B cell (primary cell): ENCODE measurements at places on chromosomes 7 and 10. TPM values are rescaled to one million over a fixed set of nuclear protein-coding genes. Genes with fewer than 3 reads are reported as not detected.

DNA sequence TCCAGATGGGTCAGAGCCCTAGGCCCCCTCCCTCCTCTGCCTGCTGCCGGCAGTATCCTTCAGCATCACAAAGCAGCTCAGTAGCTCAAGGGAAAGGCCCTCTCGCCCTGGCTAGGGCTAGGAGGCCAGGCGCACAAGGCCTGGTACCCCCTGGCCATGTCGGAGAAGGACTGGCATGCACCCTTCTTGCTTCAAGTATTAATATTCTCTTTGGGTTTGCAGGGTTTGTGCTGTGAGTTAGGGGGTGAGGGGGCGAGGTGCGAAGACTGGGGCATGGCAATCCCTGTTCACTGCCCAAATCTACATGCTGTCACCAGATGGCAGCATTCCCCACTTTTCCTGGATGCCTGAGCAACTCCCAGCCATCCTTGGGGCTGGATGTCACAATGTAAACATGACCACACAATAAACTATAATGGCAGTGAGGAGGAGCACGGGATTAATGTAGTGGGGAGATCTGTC, 105.2 kb downstream of the NEURL1 start:
- DNase-seq = peak; percentile 32

The MARVELD1 gene
- total RNA-seq = 0.54 and 0.80 TPM in 2 replicates

DNA sequence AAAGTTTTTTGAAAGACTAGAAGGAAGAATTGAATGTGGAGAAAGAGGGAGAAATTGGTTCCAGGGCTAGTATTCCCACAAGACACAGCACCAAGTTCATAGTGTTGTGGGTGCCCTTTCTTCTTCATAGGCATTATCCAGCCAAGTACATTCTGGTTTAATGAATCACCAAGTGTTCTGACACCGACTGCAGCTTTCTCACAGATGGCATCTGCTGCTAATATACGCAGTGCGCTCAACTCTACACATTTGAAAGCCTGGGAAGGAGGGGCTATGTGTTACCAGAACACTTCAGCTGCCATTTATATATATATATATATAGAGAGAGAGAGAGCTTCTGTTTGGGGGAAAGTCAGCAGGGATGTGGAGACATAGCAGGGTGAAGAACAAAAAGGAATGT, 1168.4 kb downstream of the GATA3 start:
- no peak for DNase-seq

The HOXA7 gene
- total RNA-seq = not detected in 2 replicates

DNA sequence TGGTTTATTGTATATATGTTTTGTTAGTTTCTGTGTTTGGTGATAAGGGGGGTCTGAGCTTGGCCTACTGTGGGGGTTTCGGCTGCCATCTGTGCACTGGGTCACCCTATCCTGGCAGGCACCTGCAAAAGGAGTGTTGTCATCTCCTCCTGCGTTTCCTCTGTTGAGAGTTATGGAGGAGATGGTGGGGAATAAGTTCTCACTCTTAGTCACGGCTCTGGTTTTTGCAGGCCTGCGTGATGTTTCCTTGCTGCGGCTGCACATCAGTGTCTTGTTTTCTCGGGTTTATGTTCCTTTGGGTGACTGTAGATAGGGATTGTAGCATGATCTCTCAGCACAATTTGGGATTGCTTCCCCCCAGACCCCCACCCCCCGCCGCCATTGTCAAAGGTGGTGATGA, 36.8 kb downstream of the CCM2 start:
- DNase-seq = no peak

DNA sequence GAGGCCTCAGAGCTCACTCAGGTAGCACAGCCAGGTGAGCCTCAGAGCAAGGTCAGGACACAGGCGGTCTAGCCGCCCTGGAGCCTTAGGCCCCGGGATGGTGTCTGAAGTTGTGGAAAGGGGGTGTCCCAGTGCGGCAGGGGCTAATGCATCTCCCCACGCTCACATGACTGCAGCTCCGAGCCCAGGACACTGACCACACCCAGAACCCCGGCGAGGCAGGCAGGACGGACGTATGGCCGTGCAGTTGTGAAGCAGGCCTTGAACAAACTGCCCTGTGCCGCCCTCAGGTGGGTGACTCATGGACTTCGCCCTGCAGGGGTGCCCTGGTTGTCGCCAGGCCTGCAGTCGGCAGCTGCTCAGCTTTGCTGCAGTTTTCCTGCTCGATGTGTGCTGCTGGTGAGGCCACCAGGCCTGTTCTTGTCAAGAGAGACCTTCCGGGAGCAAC, 5.0 kb upstream of the PRKAR1B start:
- no peak for DNase-seq

DNA sequence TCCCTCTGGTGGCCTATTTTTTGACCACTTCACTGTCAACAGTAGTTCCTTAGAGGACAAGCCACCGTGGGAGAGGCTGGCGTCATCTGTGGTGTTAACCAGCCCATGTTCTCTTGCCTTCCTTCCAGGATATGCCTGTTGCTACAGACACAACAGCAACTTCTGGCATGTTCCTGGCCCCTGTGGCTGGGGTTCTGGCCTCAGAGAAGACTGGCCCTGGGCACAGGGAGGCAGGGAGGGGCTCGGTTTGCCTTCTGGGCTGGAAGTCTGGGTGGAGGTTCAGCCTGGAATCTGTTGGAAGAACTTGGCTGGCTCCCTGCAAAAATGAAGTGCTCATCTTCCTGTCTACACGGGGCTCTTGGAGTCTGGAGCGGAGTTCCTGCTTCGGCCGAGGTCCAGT, 25.7 kb downstream of the GOLGA7B start:
- DNase-seq = no peak

DNA sequence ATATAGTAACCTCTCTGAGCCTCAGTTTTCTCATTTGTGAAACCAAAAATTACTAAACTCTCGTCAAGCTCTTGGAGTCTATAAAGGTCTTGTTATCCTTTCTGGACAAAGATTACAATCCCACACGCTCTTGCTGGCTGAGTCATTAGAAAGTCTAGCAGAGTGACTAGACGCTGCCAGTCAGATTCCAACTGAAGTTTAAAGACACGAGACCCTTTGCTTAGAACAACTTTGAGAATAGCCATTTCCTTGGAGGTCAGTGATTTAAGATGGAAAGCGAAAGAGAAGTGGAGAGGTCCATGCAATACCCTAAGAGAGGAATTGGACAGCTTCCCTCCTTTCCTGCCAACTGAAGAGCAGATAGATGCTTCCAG, 119.5 kb downstream of the APBB1IP start:
- no peak for DNase-seq
